Right lobe of liver (tissue), 6 donors: ENCODE measurements at places on chromosomes 12 and 14.
A peak's percentile ranks its signal among the peaks of the same experiment; 100 is the strongest.

DNA sequence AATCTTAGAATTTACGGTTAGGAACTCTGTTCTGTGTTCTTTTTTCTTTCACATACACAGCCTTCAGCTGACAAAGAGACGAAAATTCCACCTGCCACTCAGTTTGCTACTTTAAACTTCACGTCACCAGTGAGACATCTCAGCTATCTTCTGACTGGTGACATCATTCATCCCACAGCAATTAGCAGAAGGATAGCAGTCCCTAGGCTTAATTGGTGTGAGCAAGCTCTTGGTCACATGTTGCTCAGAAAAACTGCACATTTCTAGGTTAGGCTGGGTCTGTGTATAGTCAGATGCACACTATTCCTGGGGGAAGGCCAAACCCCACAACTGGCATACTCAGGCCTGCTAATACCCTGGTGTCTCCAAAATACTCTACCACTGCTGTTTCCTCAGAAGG lies 23.9 kb downstream of the SLC7A7 start:
- no peak for DNase-seq

DNA sequence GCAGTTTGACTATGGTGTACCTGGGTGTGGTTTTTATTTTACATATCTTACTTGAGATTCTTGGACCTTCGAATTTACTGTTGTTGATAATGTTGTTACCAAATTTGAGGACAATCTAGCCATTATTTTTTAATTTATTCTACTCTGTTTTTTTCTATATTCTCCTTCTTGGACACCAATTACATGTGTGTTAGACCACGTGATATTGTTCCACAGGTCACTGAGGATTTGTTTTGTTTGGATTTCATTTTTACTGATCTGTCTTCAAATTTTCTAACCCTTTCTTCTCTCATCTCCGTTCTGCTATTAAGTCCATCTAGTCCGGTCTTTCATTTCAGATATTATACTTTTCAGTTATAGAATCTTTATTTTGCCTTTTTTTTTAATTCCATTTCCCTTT lies 204.9 kb upstream of the BCL2L14 start:
- no peak for DNase-seq

DNA sequence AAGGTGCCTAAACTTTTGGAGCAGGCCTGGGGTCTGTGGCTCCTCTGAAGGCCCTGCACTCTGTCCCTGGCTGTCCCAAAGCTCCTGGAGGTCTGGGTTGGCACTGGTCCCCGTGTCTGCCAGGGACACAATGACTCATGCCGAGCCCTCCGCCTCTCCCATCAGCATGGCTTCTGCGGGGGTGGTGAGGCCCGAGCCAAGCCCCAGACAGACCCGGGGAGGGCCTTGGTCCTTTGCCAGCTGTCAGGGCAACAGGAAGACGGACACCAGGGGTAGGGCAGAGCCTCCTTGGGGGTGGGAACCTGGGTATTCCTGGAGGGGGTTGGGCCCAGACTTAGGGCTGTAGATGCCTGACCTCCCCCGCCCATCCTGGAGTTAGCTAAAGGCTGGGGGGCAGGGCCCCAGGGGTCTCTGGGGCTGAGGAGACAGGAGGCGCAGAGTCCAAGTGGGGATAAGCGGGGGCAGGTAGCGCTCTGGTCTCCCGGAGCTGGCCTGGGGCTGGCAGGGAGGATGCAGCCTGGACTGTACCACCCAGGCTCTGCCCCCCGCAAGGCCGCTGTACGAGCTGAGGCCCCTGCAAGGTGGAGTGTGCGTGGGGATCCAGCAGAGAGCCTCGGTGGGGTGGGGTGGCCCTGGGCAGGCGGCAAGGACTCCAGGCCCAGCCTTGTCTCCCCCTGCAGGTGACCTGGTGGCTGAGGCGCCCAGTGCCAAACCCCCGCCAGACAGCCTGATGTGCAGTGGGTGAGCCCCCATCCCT lies 16.4 kb upstream of the PUS1 start:
- DNase-seq = peak; percentile 79

GRCh38 chr12:120998435-120998834 lies 17.9 kb downstream of the C12orf43 start:
- DNase-seq = no peak

- no peak for DNase-seq
These were observed 17.1 kb downstream of the DNAL1 start for GRCh38 chr14:73661872-73662271.

DNA sequence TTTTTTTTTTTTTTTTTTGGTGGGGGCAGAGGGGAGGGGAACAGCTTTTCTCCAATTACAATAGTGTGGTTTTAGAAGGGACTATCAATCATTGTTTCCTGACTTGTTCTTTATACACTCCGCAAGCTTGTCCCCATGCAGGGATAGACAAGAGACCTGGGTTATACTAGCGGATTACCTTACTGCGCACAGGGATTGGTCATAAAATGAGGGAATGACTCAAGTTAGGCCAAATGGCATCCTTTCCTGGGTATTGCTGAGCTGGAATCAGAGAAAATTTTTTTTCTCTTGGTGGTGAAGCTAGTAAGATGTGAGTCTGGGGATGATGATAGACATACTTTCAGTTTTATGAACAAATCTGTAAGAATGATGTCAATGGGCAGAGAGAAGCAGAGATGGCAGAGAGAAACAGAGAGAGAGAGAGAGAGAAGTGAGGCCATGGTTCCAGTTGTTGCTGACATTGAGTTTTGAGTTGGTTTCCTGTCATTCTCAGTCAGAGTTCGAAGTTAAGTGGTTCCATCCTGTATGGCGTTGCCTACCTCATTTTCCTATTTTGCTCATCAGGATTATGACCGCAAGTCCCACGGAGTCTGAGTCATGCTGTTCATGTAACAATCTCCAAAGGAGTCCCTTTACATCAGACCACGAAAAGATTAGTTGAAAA lies 59.1 kb upstream of the OTOGL start:
- no peak for DNase-seq

- no peak for DNase-seq
These were observed 33.1 kb upstream of the FBXO34 start for GRCh38 chr14:55238019-55238680.

DNA sequence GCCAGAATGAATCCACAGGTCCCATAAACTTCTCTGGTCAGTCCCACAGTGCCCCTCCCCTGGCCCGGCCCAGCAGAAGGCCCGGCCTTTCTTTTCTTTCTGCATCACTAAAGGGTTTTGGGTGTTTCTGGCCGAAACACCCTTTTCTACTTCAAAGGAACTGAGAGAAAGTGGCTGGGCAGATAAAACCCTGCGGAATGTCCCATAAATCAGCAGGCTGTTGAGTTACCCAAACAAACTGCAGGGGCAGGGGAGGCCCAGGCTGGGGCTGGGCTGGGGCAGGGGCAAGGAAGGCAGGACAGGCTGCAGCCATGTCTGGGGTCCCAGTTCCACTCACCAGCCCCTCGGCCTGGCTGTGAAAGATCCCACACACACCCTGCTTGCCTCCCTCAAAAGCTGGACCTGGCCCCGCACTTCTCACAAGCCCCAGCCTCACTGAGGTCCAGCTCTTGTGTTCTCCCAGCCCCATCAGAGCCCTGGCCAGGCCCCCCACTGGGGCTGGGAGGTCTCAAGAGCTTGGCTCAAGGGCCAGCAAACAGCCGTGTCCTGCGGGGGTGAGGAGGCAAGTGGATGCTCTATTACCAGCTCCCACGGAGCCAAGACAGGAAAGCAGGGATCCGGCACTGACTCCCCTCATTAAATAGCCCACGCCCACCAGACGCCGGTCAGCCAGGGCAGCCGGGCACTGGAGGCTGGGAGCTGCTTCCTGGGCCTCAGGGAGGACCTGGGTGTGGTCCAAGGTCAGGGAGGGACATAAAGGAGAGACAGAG lies 41.9 kb downstream of the CCNK start:
- DNase-seq = peak; percentile 34

- DNase-seq = no peak
These were observed 858 bp upstream of the ANKRD13A start for GRCh38 chr12:109998241-109998903.

DNA sequence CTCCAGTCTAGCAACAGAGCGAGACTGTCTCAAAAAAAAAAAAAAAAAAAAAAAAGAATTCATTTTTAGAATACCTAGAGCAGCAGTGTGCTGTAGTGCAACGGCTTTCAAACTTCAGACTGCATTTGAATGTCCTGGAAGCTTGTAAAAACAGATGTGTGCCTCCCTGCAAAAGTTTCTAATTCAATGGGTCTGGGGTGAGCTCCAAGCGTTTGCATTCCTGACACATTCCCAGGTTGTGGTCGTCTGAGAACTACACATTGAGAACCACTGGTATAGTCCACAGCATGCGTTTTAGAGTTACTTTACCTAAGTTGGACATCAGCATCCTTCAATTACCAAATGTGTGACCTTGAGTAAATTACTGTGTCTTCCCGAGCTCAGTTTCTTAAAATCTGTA lies 816.8 kb downstream of the NRXN3 start:
- DNase-seq = no peak

DNA sequence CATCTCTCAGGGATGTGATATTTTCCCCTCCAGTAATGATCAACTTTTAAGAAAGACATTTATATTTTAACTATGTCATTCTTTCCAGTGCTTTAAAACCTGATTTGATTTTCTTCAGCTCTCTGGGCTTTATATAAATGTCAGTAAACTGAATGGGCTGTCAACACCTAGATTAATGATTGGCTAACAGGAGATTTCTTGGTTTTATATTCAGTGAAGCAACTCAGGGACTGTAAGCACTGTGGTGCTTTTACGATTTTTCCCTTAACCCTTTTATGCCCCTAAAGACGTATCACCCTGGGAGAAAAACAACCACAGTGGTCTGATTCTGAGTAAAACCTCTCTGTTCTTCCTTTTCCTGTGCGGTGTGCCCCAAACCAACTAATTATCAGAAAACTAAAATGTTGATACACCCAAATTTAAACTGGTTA lies 38.0 kb downstream of the PTGER2 start:
- no peak for DNase-seq

- no peak for DNase-seq
These were observed 19.5 kb upstream of the CERS5 start for GRCh38 chr12:50186681-50187080.

DNA sequence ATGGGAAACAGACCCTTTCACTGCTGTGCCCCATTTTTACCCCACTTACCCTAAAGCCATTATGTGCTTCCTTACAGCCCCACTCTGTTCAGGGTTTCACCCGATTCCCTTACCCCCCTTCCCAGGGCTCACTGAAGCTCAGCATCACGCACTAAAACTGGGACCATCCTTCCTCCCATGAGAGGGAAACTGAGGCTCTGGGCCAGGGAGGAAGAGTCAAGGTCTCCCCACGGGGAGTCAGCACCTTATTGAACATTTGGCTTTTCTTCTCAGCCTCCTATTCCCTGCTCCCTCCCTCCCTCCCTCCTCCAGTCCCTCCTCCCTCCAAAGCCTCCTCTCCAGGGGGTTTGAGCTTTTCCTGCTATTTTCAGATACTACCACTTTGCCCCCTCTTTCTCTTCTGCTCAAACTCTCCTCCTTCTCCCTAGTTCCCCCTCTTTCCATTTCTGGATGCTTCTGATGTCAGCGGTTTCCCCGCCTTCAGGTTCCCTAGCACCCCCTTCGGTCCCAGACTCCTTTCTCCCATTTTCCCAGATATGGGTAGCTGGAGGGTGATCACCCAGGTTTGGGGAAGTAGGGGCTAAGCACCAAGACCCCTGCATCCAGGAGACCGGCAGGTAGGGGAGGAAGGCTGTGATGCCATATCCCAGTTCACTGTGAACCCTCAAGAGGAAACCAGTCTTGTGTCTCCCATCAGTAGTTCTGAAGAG lies 960 bp downstream of the GPR162 start:
- no peak for DNase-seq

DNA sequence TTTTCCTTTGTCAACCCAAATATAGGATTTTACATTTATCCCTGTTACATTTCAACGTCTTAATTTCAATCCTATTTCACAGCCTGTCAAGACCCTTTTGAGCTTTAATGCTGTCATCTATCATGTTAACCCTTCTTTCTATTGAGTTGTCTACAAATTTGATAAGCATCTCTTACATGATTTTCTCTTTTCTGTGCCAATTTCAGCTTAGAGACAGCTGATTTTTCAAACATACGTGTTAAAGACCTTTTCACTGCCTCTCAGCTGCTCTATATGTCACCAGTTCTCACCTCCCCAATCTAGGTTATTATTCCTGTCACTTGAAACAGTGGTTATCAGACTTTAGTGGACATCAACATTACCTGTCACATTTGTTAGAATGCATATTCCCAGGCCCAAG lies 181.3 kb downstream of the GXYLT1 start:
- DNase-seq = no peak

DNA sequence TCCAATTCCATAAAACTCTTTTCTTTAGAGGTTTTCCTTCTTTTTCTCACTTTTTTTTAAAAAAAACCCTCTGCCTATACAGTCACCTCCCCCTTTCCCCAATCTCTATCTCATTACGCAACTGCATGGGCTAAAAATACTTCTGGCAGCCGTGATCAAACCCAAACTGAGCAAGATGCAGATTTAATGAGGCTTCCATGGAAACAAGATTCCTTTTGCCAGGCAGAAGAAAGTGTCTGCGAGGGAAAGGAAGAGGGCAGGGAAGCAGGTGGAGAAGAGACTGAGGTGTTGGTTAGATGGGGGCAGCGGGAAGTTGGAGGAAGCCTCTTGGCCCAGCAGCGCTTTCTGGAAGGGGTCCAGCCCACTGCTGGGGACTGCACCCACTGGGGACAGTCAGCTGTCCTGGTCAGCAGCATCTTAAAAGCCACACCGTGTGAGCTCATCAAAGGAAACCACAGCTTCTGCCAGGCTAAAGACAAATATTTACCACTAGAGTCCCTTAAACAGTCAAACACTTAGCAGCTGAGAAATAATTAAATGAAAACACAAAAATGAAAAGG lies 90.4 kb downstream of the SLC8A3 start:
- no peak for DNase-seq

DNA sequence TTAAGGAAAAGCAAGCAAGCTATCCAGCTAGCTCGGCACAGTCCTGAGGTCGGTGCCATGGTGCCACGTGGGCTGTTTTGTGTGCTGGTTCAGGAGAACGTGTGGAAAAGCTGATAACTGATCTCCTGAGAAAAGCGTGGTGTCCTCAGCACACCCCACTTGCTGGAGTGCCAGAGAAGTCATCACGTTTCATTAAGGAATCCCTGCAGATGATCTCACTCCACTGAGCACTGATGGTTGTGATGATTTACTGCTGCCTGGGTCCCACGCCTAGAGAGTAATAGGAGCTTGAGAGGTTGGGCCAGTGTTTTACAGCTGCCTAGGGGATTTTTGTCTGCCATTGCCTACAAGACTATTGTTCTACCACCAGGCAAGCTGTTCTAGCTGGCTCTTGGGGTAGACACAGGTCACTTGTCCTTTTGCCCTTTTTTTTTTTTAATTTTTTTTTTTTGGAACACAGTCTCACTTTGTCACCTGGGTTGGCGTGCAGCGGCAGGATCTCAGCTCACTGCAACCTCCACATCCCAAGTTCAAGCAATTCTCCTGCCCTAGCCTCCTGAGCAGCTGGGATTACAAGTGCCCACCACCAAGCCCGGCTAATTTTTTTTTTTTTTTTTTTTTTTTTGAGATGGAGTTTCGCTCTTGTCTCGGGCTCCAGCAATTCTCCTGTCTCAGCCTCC lies 42.3 kb upstream of the EVL start:
- no peak for DNase-seq

DNA sequence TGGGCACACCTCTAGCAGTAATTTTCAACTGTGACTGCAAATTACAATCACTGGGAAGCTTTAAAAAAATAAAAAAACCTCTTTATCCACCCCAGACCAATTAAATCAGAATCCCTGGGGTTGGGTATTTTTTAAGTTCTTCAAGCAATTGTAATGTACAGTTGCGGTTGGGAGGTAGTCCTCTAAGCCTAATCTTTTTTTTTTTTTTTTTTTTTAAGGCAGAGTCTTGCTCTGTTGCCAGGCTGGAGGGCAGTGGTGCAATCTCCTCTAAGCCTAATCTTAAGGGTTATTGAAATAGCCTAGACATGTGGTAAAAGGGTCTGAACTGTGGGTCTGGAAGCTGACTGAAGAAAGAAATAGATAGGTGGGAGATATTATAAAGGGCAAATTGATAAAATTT lies 230.5 kb downstream of the AKAP6 start:
- DNase-seq = no peak
